ENCODE measurements at places on chromosomes 12 and 14.

- H3K36me3 ChIP-seq = no peaks in the 10 kb centered on the region
- DNase-seq = no peak
- H3K27me3 ChIP-seq = no peaks in the 10 kb centered on the region
- H3K4me3 ChIP-seq = no peak overlapping the region
- no peak overlapping the region for H3K27ac ChIP-seq
Measured at GRCh38 chr12:41683513-41684240, 461.0 kb downstream of the GXYLT1 start.

DNA sequence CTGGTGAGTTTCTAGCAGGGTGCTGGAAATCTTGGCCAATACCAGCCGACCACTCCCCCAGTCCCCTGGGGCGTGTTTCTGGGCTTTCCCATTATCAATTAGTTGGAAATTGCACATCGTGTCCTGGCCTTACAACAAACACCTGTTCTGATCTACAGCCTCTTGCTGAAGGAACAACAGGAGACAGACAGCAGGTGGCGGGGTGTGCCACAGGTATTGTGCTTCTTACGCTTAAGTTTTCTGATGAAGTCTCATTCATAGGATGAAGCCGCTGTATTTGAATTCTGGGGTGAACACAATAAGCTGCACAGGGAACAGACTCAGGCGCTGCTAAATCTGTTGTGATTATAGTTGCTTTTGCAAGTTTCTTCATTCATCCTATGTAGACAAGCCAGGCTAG lies 703 bp downstream of the HIGD1C start:
- no peak overlapping the region for H3K4me3 ChIP-seq
- H3K27ac ChIP-seq = no peak overlapping the region
- no peaks in the 10 kb centered on the region for H3K4me1 ChIP-seq
- no peaks in the 10 kb centered on the region for H3K36me3 ChIP-seq

- H3K4me1 ChIP-seq = no peaks in the 10 kb centered on the region
- no peak overlapping the region for H3K4me3 ChIP-seq
- H3K36me3 ChIP-seq = no peaks in the 10 kb centered on the region
- DNase-seq = no peak
Measured at GRCh38 chr14:52413729-52414408, 99.8 kb downstream of the PTGER2 start.

DNA sequence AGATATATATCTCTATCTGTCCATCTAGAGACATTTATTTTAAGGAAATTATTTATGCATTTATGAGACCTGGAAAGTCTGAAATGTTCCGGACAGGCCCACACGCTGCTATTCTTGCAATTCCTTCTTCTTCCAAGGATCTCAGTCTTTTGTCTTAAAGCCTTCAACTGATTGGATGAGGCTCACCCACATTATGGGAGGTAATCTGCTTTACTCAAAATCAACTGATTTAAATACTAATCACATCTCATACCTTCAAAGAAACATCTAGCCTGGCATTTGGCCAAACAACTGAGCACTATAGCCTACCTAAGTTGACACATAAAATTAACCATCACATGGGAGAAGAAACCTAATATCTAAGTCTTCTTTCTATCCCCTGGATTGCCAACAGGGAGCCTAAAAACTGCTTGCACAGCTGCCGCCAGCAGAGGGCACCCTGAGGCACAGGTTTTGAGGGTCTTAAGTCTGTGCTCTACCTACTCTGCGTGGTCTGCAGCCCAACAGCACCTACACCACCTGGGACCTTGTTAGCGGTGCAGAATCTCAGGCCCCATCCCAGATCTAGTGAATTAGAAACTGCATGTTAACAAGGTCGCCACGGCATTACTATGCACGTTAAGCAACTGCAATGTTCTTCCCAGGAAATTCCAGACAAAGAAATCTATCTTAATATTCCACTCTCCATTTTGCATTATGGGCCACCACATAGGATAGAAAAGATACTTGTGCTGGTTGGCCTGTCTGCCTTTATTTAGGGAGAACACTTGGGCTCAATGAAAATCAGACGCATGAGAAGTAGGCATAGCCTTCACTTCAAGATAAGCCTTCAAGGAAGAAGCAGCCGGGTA lies 249.7 kb downstream of the FOXG1 start:
- H3K27me3 ChIP-seq = peaks cover 5% of the 10 kb centered on the region
- no peak overlapping the region for H3K27ac ChIP-seq
- peak; percentile 63 for DNase-seq

DNA sequence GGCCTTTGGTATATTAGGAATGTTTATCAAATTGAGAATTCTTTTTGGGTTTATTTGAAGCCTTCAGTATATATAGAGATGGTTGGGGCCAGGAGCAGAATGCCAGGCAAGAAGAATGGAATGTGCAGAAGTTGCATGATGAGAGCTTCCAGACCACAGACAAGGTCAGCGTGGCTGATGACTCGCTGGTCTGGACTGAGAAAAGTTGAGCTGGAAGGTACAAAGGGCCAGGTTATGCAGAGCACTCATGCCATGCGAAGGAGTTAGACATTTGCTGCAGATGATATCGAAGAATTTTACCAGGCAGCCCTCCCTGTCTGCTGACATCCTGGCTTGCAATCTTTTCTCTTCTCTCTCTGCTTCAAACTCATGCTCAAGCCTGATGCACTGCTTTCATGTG lies 196.2 kb upstream of the ARHGAP5 start:
- no peaks in the 10 kb centered on the region for H3K27me3 ChIP-seq
- H3K4me1 ChIP-seq = peaks cover 14% of the 10 kb centered on the region
- no peak overlapping the region for H3K4me3 ChIP-seq
- H3K27ac ChIP-seq = no peak overlapping the region

GRCh38 chr14:64658201-64658600 lies 46.0 kb upstream of the PLEKHG3 start:
- H3K4me3 ChIP-seq = no peak overlapping the region
- no peak for DNase-seq
- no peaks in the 10 kb centered on the region for H3K4me1 ChIP-seq
- H3K36me3 ChIP-seq = no peaks in the 10 kb centered on the region
- H3K27ac ChIP-seq = no peak overlapping the region
- H3K27me3 ChIP-seq = no peaks in the 10 kb centered on the region

DNA sequence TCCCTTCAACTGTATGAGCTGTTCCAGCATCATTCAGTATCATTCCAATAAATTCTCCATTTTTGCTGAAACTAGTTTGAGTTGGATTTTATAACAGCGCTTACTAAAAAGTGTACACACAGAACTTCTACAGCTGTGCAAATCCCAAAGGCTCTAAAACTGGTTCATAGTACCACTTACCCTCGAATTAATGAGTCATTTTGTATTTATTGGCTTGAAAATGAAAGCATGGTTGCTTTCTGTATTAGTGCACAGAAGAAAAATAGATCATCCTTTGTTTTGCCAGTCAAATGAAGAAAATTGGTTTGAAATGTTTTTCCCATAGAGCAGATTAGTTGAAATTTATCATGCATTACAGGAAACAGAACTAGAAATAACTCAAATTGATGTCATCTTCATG lies 268.3 kb upstream of the CPNE8 start:
- no peak overlapping the region for H3K27ac ChIP-seq
- DNase-seq = no peak
- peaks cover 16% of the 10 kb centered on the region for H3K4me1 ChIP-seq
- no peak overlapping the region for H3K4me3 ChIP-seq

DNA sequence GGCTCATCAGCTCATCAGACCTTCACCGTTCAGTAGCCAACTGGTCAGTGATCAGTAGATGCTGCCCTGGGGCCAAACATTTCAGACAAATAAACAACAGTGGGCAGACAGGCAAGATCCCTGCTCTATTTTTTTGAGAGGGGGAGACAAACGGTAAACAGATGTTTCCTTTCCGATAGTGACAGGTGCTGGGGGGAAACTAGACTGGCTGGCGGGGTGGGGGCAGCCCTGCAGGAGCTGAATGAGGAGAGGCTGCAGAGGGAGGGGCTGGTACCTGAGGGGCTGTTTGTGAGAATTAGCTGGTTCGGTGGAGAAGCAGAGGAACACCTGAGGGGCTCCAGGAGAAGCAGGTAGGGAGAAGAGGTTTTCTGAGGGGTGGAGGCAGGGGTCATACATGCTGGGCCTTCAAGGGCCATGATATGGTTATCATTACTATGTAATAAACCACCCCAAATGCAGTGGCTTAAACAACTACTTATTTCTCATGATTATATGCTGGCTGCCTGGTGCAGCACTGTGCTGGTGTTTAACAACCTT lies 8.2 kb upstream of the GOLGA3 start:
- H3K4me3 ChIP-seq = no peak overlapping the region
- no peak for DNase-seq

DNA sequence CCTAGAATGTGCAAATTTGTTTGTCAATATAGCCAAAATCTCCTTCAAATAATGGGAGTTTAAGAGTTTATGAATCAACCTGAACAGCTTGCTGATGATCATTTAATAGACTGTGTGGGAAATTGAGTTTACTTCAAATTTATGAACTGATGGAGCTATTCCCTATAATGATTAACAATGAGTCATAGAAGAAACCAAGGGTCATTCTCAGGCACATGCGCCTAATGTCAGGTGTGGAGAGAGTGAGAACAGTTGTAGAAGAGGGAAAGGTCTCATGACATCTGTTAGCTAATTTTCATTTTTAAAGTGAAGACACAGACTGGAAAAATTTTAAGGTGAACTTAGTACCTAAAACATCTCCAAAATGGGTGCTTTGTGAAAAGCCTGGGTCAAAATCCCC lies 191.8 kb downstream of the BMP4 start:
- H3K27me3 ChIP-seq = no peaks in the 10 kb centered on the region
- H3K27ac ChIP-seq = no peak overlapping the region
- DNase-seq = no peak
- no peak overlapping the region for H3K4me3 ChIP-seq

GRCh38 chr14:65961004-65961403 lies 525.2 kb upstream of the CCDC196 start:
- no peak overlapping the region for H3K4me3 ChIP-seq
- no peaks in the 10 kb centered on the region for H3K36me3 ChIP-seq
- peak; percentile 74 for DNase-seq
- H3K4me1 ChIP-seq = no peaks in the 10 kb centered on the region
- H3K27me3 ChIP-seq = peaks cover 9% of the 10 kb centered on the region

DNA sequence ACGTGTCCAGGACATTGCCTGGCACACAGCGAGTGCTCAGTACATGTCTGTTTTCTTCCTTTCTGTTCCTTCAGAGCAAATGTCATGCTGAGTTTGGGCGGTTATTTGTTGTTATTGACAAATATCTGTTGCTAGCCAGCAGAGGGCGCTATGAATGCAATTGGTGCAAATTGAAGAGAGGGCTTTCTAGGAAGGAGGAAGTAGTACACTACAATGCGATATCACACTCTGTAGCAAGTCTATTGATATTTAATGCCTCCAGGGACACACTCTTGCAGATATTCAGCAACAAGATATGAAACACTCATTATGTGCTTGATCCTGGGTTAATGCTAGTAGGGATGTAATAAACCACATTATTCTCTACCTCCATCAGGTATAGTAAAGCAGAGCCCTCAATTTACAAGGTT lies 267.3 kb upstream of the SRRM4 start:
- no peaks in the 10 kb centered on the region for H3K36me3 ChIP-seq
- peaks cover 14% of the 10 kb centered on the region for H3K27me3 ChIP-seq
- peak; percentile 66 for DNase-seq
- H3K4me1 ChIP-seq = no peaks in the 10 kb centered on the region
- H3K27ac ChIP-seq = no peak overlapping the region

DNA sequence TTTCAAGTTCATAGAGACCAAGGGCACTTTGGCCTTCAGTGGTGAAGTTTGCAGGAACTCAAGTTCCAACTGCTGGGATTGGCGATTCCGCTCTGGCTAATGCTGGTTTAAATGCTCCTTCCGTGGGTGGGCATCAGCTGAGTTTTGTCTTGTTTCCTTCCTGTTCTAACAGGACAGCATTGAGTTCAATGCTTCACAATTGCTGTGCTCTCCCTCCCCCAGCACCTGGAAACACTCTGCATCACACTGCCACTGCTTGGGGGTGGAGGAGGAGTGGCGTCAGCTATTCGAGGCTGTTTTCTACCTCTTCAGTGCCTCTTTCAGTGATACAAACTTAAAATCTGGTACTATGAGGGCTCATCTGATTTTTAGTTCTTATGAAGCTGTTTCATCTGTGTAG lies 634.9 kb downstream of the FSCB start:
- H3K27me3 ChIP-seq = no peaks in the 10 kb centered on the region
- H3K27ac ChIP-seq = no peak overlapping the region
- H3K36me3 ChIP-seq = no peaks in the 10 kb centered on the region
- no peak overlapping the region for H3K4me3 ChIP-seq

- H3K36me3 ChIP-seq = no peaks in the 10 kb centered on the region
- no peak overlapping the region for H3K4me3 ChIP-seq
- no peak for DNase-seq
- no peaks in the 10 kb centered on the region for H3K4me1 ChIP-seq
- H3K27ac ChIP-seq = no peak overlapping the region
Measured at GRCh38 chr12:88202500-88202899, 60.4 kb downstream of the TMTC3 start.

GRCh38 chr12:57630891-57631433 lies 2.0 kb downstream of the B4GALNT1 start:
- H3K36me3 ChIP-seq = peaks cover 20% of the 10 kb centered on the region
- no peaks in the 10 kb centered on the region for H3K27me3 ChIP-seq
- peaks cover 15% of the 10 kb centered on the region for H3K4me1 ChIP-seq
- DNase-seq = no peak
- H3K27ac ChIP-seq = no peak overlapping the region
- H3K4me3 ChIP-seq = no peak overlapping the region

- no peak for DNase-seq
- H3K36me3 ChIP-seq = no peaks in the 10 kb centered on the region
- H3K27ac ChIP-seq = no peak overlapping the region
- no peaks in the 10 kb centered on the region for H3K4me1 ChIP-seq
- H3K27me3 ChIP-seq = no peaks in the 10 kb centered on the region
- H3K4me3 ChIP-seq = no peak overlapping the region
Measured at GRCh38 chr12:129486931-129487330, 416.9 kb downstream of the TMEM132D start.

GRCh38 chr12:95191060-95191696 lies 26.1 kb downstream of the FGD6 start:
- no peak overlapping the region for H3K4me3 ChIP-seq
- no peak overlapping the region for H3K27ac ChIP-seq
- H3K27me3 ChIP-seq = no peaks in the 10 kb centered on the region
- no peaks in the 10 kb centered on the region for H3K36me3 ChIP-seq
- no peaks in the 10 kb centered on the region for H3K4me1 ChIP-seq

DNA sequence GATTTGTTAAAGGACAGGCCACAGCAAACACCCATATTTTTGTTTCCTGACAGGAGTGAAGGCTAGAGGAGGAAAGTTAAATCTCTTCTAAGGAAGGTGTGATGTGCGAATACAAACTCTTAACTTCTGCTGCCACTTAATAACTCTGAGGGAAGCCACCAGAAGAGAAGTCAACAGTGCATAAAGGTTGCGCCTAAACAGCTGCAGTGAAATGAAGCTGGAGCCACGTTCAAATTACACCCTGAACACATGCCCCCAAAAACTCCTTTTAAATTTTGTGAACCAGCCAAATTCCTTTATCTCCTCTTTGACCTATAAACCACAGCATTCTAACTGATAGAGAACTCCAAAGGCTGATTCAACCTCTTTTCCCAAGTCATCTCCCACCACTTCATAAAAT lies 22.4 kb downstream of the DENND5B start:
- H3K27me3 ChIP-seq = no peaks in the 10 kb centered on the region
- no peaks in the 10 kb centered on the region for H3K4me1 ChIP-seq
- DNase-seq = no peak
- H3K36me3 ChIP-seq = no peaks in the 10 kb centered on the region
- H3K27ac ChIP-seq = no peak overlapping the region
